ENCODE measurements at places on chromosomes 2 and 18.

DNA sequence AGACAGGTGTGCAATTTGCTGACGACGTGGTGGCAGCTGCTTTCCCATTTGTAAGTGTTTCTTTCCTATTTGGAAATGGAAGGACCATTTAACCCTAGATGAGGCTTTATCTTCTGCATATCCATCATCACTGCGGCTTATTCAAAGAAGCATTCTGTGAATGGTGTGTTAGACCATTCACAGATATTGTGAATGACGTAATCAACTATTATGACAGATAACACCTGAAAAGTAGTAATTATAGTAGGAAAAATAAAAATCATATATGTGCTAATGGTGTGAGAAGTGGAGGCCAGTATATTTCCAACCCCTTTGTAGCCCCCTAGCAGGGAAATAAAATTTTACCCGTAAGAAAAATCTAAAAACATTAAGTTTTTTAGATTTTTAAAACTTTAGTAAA is 424.5 kb upstream of the CRIM1 start:
- DNase-seq = no peak

DNA sequence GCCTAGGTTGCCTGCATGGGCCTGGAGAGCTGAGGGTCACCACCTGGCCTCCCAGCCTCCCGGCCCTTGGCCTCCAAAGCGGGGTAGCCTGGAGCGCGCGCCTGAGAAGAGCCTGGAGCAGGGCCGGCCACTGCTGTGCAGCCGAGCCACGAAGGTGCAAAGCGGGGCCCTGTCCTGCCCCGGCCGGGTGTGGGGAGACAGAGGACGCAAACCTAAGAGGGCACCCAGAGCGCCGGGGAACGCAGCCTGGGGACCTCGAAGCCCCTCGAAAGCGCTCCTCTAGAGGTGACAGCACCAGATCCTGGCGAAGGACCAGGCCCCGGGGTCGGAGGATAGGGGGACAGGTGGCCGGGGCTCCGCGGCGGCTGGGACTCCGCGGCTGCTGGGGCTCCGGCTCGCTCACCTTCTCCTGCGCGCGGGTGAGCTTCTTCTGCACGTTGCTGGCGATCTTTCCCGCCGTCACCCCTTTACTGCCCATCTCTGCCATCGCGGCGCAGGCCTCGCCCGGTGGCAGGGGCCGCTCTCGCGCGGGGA is 430 bp downstream of the BIN1 start:
- DNase-seq = peak; percentile 30

DNA sequence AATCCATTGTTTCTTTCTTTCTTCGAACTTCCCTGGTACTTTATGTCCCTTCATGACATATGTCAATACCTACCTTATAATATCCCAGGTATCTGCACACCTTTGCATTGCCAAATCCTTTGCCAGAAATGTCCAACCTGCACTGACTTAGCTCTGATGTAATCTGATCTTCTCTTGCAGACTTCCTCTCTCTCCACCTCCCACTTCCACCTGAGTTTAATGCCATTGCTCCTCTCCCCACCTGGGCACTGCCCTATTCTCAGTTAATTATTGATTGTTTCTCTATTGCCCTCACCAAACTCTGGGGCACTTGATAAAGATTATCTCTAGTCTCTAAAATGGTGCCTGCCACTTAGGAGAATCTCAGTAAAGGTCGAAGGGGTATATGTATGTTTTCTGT is 23.0 kb downstream of the ARHGAP15 start:
- DNase-seq = no peak

- DNase-seq = peak; percentile 31
Observed at GRCh38 chr2:108604196-108604595, 69.9 kb downstream of the LIMS1 start.
